ENCODE measurements at places on chromosomes 12 and 14.

GRCh38 chr12:77957062-77957461, 126.4 kb downstream of the NAV3 start:
- no peak for DNase-seq

- no peak for DNase-seq
Measured at GRCh38 chr12:77236066-77236465, 170.7 kb upstream of the E2F7 start.

GRCh38 chr12:85076688-85077430, 40.7 kb downstream of the LRRIQ1 start:
- DNase-seq, result peak; percentile 52

GRCh38 chr12:32922546-32923297, 26.1 kb upstream of the PKP2 start:
- DNase-seq, result no peak

GRCh38 chr14:75162631-75163030, 13.8 kb downstream of the TMED10 start:
- no peak for DNase-seq

- DNase-seq, result no peak
Measured at GRCh38 chr14:80944861-80945617, 3.5 kb upstream of the CEP128 start.

- peak; percentile 63 for DNase-seq
Measured at GRCh38 chr12:113422030-113422885, at the start of gene SDSL. Gene SDSL, plus strand, starts transcription at chr12:113422380. Its CDS starts 5,603 bp downstream, at chr12:113427983.

GRCh38 chr14:68476212-68477109, 316.4 kb downstream of the ZFP36L1 start:
- DNase-seq, result peak; percentile 97

- DNase-seq, result no peak
Measured at GRCh38 chr12:92540782-92541423, 161.9 kb upstream of the PLEKHG7 start.

DNA sequence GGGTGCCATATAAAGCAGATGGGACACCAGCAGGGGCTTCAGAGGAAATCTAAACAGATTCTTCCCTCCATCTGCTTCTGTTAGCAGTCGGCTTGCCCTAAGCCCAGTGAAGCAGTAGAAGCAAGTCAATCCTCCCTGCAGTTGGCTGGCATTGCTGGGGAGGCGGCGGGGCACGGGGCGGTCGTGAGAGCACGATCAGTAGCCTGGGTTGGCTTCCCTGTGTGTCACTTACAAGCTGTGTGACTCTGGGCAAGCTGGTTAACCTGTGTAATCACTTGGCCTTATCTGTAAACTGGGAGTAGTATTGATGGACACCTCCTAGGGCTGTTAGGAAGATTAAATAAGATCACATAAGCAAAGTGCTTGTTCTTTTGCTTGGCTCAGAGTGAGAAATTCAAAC, 19.4 kb downstream of the MYRFL start:
- no peak for DNase-seq

- DNase-seq, result no peak
Measured at GRCh38 chr12:109997393-109997792, 1.2 kb upstream of the GIT2 start.

DNA sequence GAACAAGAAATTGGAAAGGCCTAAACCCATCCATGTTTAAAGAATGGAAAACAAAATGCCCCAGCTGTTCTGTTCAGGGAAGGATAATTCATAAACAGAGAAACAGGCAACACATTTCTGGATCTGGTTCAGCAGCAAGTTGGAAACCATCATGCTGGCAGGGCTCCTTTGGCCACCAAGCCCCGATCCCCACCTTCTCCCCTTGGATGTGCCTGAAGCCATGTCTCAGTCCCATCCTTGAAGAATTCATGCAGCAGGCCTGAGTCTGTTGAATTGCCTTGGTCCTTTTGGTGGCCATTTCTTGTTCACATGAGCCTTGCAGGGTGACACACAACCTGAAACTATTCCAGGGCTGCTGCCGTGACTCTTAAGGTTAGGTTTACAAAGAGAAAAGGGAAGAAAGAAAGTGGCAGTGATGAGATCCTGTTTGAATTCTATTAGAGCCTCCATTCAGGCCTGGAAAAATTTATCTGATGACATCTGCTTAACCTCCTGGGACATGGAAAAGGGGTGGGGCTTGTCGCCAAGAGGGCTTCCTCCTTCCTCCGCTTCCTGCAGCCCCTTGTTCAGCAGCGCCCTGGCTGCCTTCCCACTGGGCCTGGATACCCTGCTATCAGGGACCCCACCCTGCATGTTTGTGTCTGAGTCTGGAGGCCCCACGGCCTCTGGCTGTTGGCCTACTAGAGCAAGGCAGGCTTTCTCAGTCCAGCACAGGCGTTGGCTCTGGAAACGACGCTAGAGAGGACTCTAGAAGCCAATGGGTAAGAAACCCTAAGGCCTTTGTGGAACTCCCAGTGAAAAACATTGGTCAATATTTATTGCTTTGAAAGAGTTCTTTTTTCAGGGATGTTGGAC, 341.9 kb downstream of the C12orf75 start:
- no peak for DNase-seq

DNA sequence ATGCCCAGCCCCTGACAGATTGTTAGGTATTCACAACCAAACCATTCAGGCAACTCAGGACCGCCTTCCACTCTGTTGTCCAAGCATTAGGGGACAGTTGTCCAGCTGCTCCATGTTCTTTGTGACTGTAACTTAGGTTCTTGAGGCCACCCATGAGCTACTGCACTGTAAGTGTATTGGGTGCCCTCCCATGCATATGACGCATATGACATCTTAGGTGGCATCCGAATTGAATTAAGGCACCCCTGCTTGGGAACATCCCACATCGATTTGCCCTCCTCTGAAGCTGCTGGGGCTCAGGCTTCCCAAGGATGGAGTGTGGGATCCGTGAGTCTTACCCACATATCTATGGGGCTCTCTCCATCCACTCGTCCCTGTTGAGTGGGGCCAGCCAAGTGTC, 17.7 kb downstream of the RFLNA start:
- DNase-seq, result no peak

DNA sequence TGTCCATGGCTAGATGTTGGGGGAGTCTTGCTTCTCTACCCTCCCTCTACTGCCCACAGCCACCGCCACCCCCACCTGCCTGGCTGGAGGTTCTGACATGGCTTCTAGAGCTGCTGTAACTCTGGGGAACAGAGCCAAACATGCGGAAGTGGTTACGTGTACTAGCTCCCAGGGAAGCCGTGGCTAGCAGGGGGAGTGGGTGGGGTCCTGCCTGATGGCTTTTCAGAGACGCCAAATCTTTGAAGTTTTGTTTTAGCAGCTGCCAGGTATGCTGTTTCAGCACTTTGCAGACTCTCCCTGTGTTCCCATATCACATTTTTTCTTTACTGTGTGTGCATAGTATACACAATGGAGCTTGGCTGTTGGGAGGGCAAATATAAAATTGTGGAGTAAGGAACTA, 150.3 kb downstream of the TGFB3 start:
- DNase-seq, result peak; percentile 59
